ENCODE measurements at places on chromosomes 1 and 21. TPM values are rescaled to one million over a fixed set of nuclear protein-coding genes. Genes with fewer than 3 reads are reported as not detected.

- no peaks in the 10 kb centered on the region for H3K36me3 ChIP-seq
- no peaks in the 10 kb centered on the region for H3K4me1 ChIP-seq
- H3K27ac ChIP-seq, result no peak overlapping the region
Observed at GRCh38 chr1:222084048-222084447, 342.2 kb upstream of the DUSP10 start.

DNA sequence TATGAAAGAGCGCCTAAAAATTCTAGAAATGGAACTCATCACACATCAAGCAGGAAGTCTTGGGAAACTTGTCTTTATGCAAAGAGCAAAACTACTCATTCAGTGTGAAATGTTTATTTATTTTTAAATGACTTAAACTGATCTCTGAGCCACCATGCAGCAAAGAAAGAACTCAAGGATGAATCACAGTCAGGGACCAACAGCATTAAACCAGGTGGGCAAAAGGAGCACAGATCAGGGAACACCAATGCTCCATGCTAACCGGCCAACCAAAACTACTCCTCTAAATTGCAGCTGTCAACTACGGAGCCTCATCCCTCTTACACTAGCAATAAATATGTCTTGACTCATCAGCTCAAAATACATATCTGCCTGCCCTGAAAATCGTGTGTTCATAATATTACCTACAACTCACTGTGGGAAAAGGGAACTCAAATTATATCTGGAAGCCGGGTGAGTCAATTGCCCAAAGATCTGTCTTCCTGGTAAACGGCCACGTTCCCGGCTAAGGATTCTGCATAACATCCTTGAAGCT lies 129.2 kb downstream of the PTPN14 start:
- peaks cover 8% of the 10 kb centered on the region for H3K4me1 ChIP-seq
- no peaks in the 10 kb centered on the region for H3K27me3 ChIP-seq
- no peak for DNase-seq
- H3K36me3 ChIP-seq, result no peaks in the 10 kb centered on the region

Gene UTP11
- total RNA-seq, result 60.6 TPM

Gene TIE1
- total RNA-seq, result 0.25 TPM

Gene ACTA1
- total RNA-seq, result not detected

Gene VSIG8
- total RNA-seq, result not detected

Gene PKP1
- total RNA-seq, result not detected

Data from activated CD8-positive, alpha-beta T cell treated with anti-CD3 and anti-CD28 coated beads for 36 hours (primary cell).